Activated CD8-positive, alpha-beta memory T cell treated with anti-CD3 and anti-CD28 coated beads for 36 hours (primary cell): ENCODE measurements at places on chromosomes 5 and 9. TPM values are rescaled to one million over a fixed set of nuclear protein-coding genes. Genes with fewer than 3 reads are reported as not detected.

GPR151 gene
- not detected for total RNA-seq

MSX2 gene
- not detected for total RNA-seq

IFNK gene
- total RNA-seq, result not detected

DOK3 gene
- 9.8 TPM for total RNA-seq

TYRP1 gene
- not detected for total RNA-seq

FGF10 gene
- total RNA-seq, result not detected
